Body of pancreas (tissue), 4 donors: ENCODE measurements at places on chromosomes 12 and 14. TPM values are rescaled to one million over a fixed set of nuclear protein-coding genes. Genes with fewer than 3 reads are reported as not detected.

DNA sequence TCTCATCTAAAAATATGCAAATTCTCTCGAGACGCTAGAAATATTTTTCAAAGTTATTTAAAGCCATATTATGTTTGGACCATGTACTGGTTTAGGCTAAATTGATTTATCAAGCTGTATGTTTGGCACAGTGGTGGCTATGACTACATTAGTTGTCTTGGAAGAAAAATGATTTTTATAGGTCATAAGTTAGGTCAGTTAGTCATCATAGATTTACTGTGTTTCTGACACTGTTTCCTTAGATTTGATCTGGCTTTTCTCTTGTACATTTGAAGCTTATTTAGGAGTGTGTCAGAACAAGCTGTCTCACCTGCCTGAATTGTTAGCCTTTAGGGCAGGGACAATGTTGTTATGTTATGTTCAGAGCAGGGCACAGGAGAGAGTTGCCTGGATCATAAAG lies 161.1 kb upstream of the FBXO33 start:
- H3K36me3 ChIP-seq: no peaks in the 10 kb centered on the region
- H3K4me3 ChIP-seq: no peak overlapping the region
- H3K27me3 ChIP-seq: no peaks in the 10 kb centered on the region
- no peak overlapping the region for H3K27ac ChIP-seq
- no peaks in the 10 kb centered on the region for H3K4me1 ChIP-seq

GRCh38 chr12:132713123-132713522 lies 2.5 kb downstream of the PGAM5 start:
- H3K27ac ChIP-seq: no peak overlapping the region
- no peak overlapping the region for H3K4me3 ChIP-seq
- H3K4me1 ChIP-seq: peaks cover 33% of the 10 kb centered on the region
- no peaks in the 10 kb centered on the region for H3K36me3 ChIP-seq
- DNase-seq: no peak
- H3K27me3 ChIP-seq: no peaks in the 10 kb centered on the region

DNA sequence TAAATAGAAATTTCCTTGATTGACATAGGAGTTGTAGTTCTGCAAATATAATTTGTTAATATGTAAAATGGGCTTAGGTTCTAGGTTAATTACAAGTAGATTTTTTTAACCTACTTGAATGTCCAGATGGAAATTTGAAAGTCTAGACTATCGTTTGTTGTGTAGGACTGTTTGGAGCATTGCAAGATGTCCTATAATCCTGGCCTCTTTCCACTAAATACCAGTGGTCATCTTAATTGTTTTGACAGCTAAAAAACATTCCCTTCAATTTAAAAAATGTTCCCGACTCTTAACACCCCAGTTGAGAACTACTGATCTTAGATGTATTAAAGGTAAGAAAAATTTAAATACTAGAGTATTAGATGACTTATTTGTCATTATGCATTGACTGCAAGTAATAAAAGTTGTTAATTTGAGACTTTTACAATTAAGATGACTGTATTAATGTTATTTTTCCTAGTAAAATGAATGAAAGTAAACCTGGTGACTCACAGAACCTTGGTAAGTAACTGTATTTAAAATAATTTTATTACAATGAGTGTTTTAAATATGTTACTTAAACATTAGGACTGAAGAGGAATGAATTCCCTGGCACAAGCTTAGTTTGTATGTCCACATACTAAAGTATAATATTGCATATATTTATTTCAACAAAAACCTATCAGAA lies 21.8 kb downstream of the G2E3 start:
- H3K4me1 ChIP-seq: no peaks in the 10 kb centered on the region
- no peak overlapping the region for H3K4me3 ChIP-seq
- H3K36me3 ChIP-seq: no peaks in the 10 kb centered on the region
- H3K27ac ChIP-seq: no peak overlapping the region
- no peaks in the 10 kb centered on the region for H3K27me3 ChIP-seq

DNA sequence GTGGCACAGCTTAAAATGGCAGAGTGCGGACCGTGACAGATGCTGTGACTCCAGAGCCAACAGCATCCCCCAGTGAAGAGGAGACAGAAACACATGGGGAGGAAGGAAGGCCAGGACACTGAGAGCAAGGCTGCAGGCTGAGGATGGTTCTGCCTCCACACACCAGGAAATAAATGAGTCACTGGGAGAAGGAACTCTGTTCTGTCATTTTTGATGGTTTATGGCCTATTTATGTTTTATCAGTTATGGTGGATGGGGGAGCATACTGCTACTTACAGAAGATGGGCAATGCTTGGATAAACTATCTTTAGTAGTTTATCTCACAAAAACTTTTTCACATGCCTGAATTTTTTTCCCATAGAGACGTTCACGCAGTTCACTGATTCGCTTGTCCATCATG lies 33.8 kb downstream of the ZFYVE21 start:
- DNase-seq: no peak
- peaks cover 20% of the 10 kb centered on the region for H3K36me3 ChIP-seq
- H3K4me3 ChIP-seq: no peak overlapping the region
- H3K4me1 ChIP-seq: no peaks in the 10 kb centered on the region

- H3K27me3 ChIP-seq: no peaks in the 10 kb centered on the region
- peak; percentile 59 for DNase-seq
- peaks cover 9% of the 10 kb centered on the region for H3K4me1 ChIP-seq
- peaks cover 2% of the 10 kb centered on the region for H3K36me3 ChIP-seq
- no peak overlapping the region for H3K27ac ChIP-seq
These were observed 59.2 kb downstream of the AACS start for GRCh38 chr12:125124320-125124966.

DNA sequence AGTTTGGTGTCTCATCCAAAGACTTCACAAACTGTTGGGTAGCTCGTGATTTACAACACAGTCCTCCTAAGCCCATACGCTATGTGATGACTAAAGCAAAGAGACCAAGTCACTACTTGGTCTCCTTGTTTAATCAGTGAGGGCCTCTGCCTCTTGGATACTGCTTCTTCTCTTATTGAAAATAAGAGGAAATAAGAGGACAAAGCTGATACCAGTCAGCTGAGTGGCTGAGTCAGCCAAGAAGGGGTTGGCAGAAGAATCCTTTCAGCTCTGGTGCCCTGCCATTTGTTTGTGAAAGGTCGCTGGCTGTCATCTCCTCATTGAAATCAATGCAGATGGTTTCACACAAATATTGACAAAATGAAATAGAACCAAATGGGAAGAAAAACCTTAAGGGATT lies 67.5 kb upstream of the SLC35F4 start:
- no peaks in the 10 kb centered on the region for H3K36me3 ChIP-seq
- no peaks in the 10 kb centered on the region for H3K27me3 ChIP-seq
- H3K4me3 ChIP-seq: no peak overlapping the region
- H3K27ac ChIP-seq: no peak overlapping the region
- no peak for DNase-seq
- no peaks in the 10 kb centered on the region for H3K4me1 ChIP-seq

- no peak overlapping the region for H3K4me3 ChIP-seq
- H3K27me3 ChIP-seq: no peaks in the 10 kb centered on the region
- H3K27ac ChIP-seq: no peak overlapping the region
- H3K4me1 ChIP-seq: no peaks in the 10 kb centered on the region
These were observed 20.2 kb downstream of the OR4N2 start for GRCh38 chr14:19823765-19824164.

DNA sequence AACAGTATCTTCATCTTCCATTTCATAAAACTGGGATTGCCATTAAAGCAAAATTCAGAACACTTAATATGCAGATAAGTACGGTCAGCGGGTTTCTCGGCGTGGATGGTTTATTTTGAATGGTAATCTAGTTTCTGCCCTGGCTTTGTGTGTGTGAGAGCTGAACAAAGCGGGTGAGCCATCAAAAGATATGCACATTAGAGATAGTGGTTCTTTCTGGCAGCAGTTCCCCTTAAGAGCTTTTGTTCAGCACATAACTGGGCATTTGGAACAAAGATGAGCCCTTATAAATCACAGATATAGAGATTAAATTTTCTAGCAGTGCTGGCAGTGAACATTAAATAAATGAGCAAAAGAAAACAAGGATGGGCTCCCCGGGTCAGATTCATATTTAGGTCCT lies 207.5 kb downstream of the CALM1 start:
- H3K4me1 ChIP-seq: no peaks in the 10 kb centered on the region
- H3K4me3 ChIP-seq: no peak overlapping the region
- no peak overlapping the region for H3K27ac ChIP-seq
- DNase-seq: no peak
- H3K36me3 ChIP-seq: no peaks in the 10 kb centered on the region
- no peaks in the 10 kb centered on the region for H3K27me3 ChIP-seq

GRCh38 chr12:56377310-56377988 lies 14.8 kb upstream of the APOF start:
- H3K4me1 ChIP-seq: no peaks in the 10 kb centered on the region
- H3K4me3 ChIP-seq: no peak overlapping the region
- H3K27ac ChIP-seq: no peak overlapping the region
- no peaks in the 10 kb centered on the region for H3K27me3 ChIP-seq
- no peak for DNase-seq

DNA sequence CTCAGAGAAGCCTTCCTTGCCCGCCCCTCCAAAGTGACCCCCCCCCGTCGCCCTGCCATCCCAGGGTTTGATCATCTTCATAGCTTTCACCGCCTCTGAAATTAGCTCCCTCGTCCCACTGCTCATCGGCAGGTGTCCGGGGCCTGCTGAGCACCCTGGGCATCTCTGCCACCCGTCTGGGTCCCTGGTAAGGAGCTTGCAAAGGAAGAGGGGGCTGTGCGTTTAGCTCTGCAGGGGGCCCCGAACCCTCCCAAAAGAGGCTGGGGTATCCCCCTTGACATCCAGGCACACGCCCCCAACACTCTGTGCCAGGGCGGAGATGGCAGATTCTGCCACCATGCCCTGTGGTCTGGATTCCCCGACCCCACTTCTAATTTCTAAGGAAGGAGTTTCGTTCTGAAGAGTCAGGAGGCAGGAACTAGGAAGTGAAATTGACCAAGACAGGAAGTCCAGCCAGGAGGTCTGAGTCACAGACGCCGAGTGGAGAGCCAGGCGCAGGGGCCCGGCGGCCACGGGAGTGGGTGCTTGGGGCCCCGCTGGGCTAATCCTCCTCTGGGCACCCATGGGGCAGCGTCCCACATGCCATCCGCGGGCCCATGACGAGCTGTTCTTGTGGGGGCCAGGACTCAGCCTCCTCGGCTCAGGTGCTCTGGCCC lies 95.7 kb downstream of the RFLNA start:
- no peak for DNase-seq
- no peaks in the 10 kb centered on the region for H3K27me3 ChIP-seq
- no peaks in the 10 kb centered on the region for H3K36me3 ChIP-seq

GRCh38 chr12:89928467-89928866 lies 219.8 kb upstream of the ATP2B1 start:
- H3K27me3 ChIP-seq: no peaks in the 10 kb centered on the region
- H3K36me3 ChIP-seq: no peaks in the 10 kb centered on the region
- no peak overlapping the region for H3K4me3 ChIP-seq
- no peak for DNase-seq

GRCh38 chr12:101229841-101230241 lies 19.8 kb upstream of the SLC5A8 start:
- H3K36me3 ChIP-seq: no peaks in the 10 kb centered on the region

DNA sequence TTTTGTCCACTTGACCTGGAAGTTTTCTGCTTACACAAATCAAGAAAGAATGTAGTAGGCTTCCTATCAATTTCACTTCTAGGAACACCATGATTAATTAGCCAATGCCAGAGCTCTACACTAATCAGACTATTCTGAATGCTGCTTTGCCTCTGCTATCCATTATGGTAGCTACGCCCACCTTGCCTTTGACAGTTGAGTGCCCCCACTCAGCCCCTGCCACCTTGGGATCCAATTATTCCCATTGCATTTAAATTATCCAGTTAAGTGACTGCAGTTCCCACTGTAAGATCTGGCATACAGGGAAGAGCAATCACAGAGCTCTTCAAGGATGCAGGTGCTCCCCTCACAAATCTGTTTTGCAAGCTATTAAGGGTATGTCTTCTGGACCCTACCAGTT lies 47.5 kb downstream of the FIGNL2 start:
- H3K27ac ChIP-seq: no peak overlapping the region
- H3K4me3 ChIP-seq: no peak overlapping the region
- H3K27me3 ChIP-seq: no peaks in the 10 kb centered on the region

GRCh38 chr12:111556676-111557075 lies 42.4 kb downstream of the ATXN2 start:
- no peak overlapping the region for H3K4me3 ChIP-seq
- no peaks in the 10 kb centered on the region for H3K27me3 ChIP-seq
- no peak for DNase-seq
- H3K36me3 ChIP-seq: no peaks in the 10 kb centered on the region
- H3K4me1 ChIP-seq: peaks cover 15% of the 10 kb centered on the region

DNA sequence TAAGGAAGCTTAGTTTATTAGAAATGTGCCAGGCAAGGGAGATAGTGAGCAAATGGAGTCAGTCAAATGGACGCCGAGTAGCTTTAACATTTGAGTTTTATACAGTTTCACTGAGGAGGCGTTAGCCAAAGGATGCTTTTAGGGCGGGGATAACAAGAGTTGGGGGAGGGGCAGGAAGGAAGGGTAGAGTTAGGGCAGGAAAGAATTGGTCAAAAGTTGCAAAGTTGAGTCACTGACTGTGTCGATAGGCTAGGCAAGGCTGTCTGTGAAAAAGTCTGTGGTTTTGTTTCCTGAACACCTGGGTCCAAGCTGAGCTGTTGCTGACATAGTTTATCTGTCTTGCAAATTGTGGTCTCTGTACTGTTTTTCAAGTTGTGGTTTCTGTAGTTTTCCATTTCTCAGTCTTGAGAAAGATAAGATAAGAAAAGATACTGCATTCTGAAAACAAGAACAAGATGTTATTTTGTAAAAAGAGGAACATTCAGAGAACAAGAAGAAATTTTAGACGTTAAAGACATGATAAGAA lies 62.6 kb upstream of the RESF1 start:
- no peak overlapping the region for H3K4me3 ChIP-seq
- no peaks in the 10 kb centered on the region for H3K27me3 ChIP-seq
- peak overlapping the region; percentile 19 for H3K27ac ChIP-seq
- DNase-seq: peak; percentile 52
- H3K36me3 ChIP-seq: no peaks in the 10 kb centered on the region

- no peak overlapping the region for H3K27ac ChIP-seq
- H3K4me1 ChIP-seq: no peaks in the 10 kb centered on the region
- no peaks in the 10 kb centered on the region for H3K36me3 ChIP-seq
- no peak for DNase-seq
- H3K4me3 ChIP-seq: no peak overlapping the region
These were observed 274.2 kb downstream of the PDZRN4 start for GRCh38 chr12:41462312-41462711.

DNA sequence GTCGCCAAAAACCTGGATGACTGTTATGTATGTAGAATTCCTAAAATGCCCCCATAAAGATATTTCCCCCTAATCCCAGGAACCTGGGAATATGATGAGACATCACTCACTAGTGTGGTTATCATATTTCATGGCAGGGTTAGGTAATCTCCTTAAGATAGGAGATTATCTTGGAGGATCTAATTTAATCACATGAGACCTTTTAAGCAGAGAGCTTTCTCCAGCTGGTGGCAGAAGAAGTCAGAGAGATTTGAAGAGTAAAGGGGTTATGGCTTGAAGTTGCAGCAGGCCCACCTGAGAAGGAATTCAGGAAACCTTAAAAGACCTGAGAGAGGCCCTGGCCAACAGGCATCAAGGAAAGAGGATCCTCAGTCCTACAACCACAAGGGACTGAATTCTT lies 53.6 kb downstream of the DYRK2 start:
- no peaks in the 10 kb centered on the region for H3K4me1 ChIP-seq
- H3K27me3 ChIP-seq: no peaks in the 10 kb centered on the region
- no peak for DNase-seq
- no peaks in the 10 kb centered on the region for H3K36me3 ChIP-seq
- no peak overlapping the region for H3K4me3 ChIP-seq

The CCDC177 gene
- not detected for total RNA-seq

The PRH1 gene
- total RNA-seq: 106 TPM

The COX8C gene
- total RNA-seq: not detected

The SYT10 gene
- total RNA-seq: not detected

The GLI1 gene
- 1.0 TPM for total RNA-seq

The MANSC1 gene
- total RNA-seq: 8.9 TPM

The GRIP1 gene
- total RNA-seq: 7.5 TPM

The CMAS gene
- total RNA-seq: 10.9 TPM

The OR9K2 gene
- not detected for total RNA-seq

The RBMS2 gene
- total RNA-seq: 18.9 TPM
